Activated CD4-positive, alpha-beta memory T cell treated with anti-CD3 and anti-CD28 coated beads, Interleukin-2, amount 10 ng/mL, durations not matched to agents 7 days and 5 days (primary cell): ENCODE measurements at places on chromosomes 7 and 10.

GRCh38 chr7:112188257-112188656 lies 17.9 kb downstream of the DOCK4 start:
- H3K4me1 ChIP-seq = no peaks in the 10 kb centered on the region
- no peaks in the 10 kb centered on the region for H3K36me3 ChIP-seq
- peaks cover 27% of the 10 kb centered on the region for H3K27me3 ChIP-seq
- H3K4me3 ChIP-seq = no peak overlapping the region
- no peak overlapping the region for H3K27ac ChIP-seq
- no peak for DNase-seq

- no peak overlapping the region for H3K4me3 ChIP-seq
- H3K4me1 ChIP-seq = no peaks in the 10 kb centered on the region
- DNase-seq = no peak
- H3K36me3 ChIP-seq = no peaks in the 10 kb centered on the region
These were observed 410.0 kb upstream of the SEMA3D start for GRCh38 chr7:85596827-85597226.

GRCh38 chr10:5314840-5315239 lies 49.9 kb upstream of the UCN3 start:
- peak overlapping the region; percentile 64 for H3K27ac ChIP-seq
- DNase-seq = no peak
- H3K4me3 ChIP-seq = no peak overlapping the region
- peaks cover 24% of the 10 kb centered on the region for H3K36me3 ChIP-seq
- no peaks in the 10 kb centered on the region for H3K27me3 ChIP-seq

DNA sequence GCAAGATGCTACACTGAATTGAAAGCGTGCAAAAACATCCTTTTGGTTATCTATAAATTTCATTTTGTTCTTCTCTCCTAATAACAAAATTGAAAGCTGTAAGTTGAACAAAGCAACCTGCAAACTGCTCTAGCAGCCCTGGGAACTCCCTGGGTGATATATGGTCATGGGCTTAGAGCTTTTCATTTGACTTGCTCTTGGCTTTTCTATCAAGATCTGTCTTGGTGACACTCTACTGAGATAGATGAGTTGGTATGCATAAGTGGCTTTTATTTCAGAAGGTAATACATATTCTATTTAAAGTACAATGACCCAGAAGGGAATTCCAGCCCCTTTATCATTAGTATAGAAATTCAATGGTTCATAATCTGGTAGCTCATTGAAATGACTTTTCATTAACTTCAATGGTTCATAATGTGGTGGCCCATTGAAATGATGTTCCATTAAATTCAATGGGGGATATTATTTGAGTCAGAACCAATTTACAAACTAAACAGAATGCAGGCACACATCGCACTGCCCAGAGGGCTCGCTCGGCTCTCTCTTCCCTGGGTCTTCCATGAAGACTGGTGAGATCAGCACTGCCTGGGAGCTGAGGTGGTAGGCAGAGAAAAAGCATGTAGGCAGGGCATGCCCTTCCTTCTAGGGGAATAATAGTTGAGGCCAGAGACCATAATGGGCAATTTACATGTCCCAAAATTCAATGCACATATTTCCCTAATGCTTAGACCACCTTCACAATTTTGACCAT lies 10.1 kb upstream of the KCNMA1 start:
- no peaks in the 10 kb centered on the region for H3K36me3 ChIP-seq
- no peaks in the 10 kb centered on the region for H3K27me3 ChIP-seq
- no peak for DNase-seq
- no peaks in the 10 kb centered on the region for H3K4me1 ChIP-seq

GRCh38 chr10:62718585-62718984 lies 85.9 kb upstream of the ADO start:
- H3K4me1 ChIP-seq = peaks cover 7% of the 10 kb centered on the region
- no peak for DNase-seq
- no peak overlapping the region for H3K4me3 ChIP-seq
- H3K27me3 ChIP-seq = peaks cover 6% of the 10 kb centered on the region
- H3K27ac ChIP-seq = no peak overlapping the region
- H3K36me3 ChIP-seq = no peaks in the 10 kb centered on the region

DNA sequence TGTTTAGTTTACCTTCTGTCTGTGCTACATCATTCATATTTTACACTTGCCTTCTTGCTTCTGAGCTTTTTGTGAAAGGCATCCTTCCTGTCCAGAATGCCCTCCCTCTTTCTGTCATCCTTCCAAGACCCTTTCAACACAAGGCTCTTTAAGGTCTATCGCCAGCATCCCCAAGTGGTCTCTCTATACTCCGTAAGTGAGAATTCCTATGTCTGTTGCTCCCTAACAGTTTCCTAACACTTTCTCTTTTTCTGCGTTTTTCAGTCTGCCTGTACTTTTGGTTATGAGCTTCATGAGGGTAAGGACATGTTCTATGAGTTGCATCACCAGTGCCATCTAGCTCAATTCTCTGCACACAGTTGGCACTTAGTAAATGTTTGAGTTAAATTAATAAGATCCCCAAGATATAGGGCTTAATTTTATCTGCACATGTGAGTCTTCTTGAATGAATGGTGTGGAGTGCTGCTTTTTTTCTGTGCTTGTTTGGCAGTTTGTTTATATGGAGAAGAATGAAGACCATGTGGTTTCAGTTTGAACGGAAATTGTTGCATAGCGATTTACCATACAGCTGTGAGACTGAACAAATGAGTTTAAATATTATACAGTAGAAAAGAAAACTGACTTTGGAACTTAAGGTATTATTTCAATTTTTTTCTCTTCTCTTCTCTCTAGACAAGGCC lies 29.4 kb downstream of the RABGEF1 start:
- no peaks in the 10 kb centered on the region for H3K27me3 ChIP-seq
- peaks cover 37% of the 10 kb centered on the region for H3K36me3 ChIP-seq
- H3K4me1 ChIP-seq = peaks cover 29% of the 10 kb centered on the region
- no peak for DNase-seq
- H3K4me3 ChIP-seq = no peak overlapping the region

DNA sequence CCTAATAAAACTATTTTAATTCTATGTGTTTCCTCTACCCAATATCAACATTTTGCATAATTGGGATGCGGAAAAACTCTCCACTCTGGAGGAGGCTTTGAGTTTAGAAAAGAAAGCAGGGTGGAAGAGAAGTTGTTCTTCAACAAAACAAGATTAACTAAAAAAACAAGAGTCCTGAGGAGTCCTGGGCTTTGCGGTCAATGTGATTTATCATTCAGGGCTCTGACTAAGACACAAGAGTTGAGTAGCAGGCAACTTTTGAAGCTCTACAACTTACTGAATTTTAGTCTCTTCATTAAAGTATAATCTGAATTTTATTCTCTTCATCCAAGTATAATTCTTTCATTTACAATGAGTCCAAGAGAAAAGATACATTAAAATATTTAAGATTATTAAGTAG lies 18.3 kb upstream of the TMEM26 start:
- H3K36me3 ChIP-seq = no peaks in the 10 kb centered on the region
- no peaks in the 10 kb centered on the region for H3K27me3 ChIP-seq
- no peak overlapping the region for H3K27ac ChIP-seq
- no peak for DNase-seq
- H3K4me3 ChIP-seq = no peak overlapping the region
- no peaks in the 10 kb centered on the region for H3K4me1 ChIP-seq

GRCh38 chr7:43878867-43879266 lies 9.6 kb upstream of the MRPS24 start:
- no peaks in the 10 kb centered on the region for H3K4me1 ChIP-seq
- H3K27me3 ChIP-seq = no peaks in the 10 kb centered on the region
- H3K27ac ChIP-seq = no peak overlapping the region
